ENCODE measurements at places on chromosomes 12 and 14.

DNA sequence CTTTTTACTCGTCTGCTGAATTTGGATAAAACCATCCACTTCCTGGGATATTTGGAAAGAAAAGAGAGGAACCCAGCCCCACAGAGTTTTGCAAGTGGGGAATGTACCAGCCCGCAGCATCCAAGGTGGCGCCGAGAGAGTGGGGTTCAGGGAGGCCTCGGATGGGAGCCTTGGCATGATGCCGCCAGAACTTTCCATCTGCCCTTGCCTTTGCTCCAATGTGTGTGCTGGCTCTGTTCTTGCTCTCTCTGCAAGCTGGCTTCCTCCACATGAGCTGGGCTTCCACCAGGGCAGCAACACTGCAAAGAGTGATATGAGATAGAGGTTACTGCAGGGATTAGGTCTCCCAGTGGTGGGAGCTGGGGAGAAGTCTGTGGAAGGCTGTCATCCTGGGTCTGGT lies 6.6 kb upstream of the SERPINA12 start:
- no peak for DNase-seq

GRCh38 chr14:66242001-66242400 lies 244.2 kb upstream of the CCDC196 start:
- DNase-seq: no peak

DNA sequence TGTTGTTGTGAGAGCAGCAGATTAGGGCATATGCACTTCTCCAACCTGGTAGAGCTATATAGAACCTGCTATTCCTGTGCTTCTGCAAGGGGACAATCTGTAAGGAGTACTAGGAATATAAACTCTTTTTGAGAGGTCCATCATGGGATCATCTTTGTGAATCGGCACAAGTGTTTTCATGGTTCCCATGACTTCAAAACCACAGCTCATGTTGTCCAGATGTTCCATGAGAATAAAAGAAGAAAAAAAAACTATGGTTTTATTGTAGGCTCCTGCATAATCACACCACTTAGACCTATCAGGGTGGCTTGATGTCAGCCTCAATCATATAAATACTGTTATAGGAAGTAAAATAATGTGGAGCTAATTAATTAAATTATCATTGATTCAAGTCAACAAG lies 311.4 kb upstream of the ATP2B1 start:
- DNase-seq: no peak

- DNase-seq: no peak
These were observed 205.3 kb downstream of the AEBP2 start for GRCh38 chr12:19644571-19644970.

- no peak for DNase-seq
These were observed 21.1 kb upstream of the PPP2R5E start for GRCh38 chr14:63564318-63564717.

GRCh38 chr14:106291626-106292025 lies 765.2 kb downstream of the TMEM121 start:
- DNase-seq: no peak

GRCh38 chr12:57620245-57620935 lies 9.2 kb downstream of the ARHGEF25 start:
- no peak for DNase-seq

GRCh38 chr14:103401223-103402214 lies 16.3 kb downstream of the MARK3 start:
- DNase-seq: peak; percentile 49

- DNase-seq: no peak
These were observed 62.7 kb downstream of the RBM19 start for GRCh38 chr12:113903381-113903863.

DNA sequence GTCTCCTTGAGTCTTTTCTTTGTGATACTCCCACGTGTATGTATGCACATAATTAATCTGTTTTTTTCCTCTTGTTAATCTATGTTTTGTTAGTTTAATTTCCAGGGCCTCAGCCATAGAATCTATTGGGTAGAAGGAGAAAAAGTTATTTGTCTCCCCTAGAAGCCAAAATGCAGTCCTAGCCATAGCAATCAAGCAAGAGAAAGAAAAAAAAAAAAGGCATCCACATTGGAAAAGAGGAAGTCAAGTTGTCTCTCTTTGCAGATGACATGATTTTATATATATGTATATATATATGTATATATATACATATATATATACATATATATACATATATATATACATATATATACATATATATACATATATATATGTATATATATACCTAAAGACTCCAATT lies 25.4 kb upstream of the ETV6 start:
- no peak for DNase-seq

DNA sequence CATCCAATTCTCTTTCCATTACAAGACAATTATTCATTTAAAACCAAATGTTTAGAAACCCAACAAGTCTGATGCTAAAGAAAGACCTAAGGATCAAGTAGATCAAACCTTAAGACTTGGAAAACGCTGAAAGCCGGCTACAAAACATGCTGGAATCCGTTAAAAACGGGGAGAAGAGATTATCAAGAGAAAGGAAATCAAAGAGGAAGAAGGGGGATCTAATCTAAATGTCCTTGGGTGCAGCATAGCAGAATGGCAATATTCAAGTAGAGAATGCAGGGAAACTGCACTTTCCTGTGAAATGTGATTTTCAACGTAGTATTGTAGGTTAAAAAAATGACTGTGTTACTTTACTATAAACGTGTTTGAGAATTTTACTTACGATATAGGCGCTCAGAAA lies 1.3 kb downstream of the PPP1R13B start:
- no peak for DNase-seq

- no peak for DNase-seq
These were observed 39.2 kb downstream of the IGF1 start for GRCh38 chr12:102441077-102441596.

DNA sequence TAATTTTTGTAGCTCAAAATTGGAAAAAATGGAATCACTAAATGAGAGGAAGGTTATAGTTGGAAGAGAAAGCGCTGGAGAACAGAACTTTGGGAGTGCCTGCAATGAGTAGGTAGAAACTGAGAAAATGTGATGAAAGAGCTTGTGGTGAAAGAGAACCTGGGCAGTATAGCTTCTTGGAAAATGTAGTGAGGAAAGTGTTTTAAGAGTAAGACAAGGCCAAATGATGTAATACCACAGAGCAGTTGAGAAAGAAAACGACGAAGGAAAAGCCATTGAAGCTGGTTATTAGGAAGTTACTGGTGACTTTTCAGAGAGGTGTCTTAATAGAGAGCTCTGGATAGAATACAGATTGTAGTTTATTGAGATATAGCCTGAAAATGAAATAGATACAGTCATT lies 255.3 kb downstream of the AEBP2 start:
- peak; percentile 38 for DNase-seq

DNA sequence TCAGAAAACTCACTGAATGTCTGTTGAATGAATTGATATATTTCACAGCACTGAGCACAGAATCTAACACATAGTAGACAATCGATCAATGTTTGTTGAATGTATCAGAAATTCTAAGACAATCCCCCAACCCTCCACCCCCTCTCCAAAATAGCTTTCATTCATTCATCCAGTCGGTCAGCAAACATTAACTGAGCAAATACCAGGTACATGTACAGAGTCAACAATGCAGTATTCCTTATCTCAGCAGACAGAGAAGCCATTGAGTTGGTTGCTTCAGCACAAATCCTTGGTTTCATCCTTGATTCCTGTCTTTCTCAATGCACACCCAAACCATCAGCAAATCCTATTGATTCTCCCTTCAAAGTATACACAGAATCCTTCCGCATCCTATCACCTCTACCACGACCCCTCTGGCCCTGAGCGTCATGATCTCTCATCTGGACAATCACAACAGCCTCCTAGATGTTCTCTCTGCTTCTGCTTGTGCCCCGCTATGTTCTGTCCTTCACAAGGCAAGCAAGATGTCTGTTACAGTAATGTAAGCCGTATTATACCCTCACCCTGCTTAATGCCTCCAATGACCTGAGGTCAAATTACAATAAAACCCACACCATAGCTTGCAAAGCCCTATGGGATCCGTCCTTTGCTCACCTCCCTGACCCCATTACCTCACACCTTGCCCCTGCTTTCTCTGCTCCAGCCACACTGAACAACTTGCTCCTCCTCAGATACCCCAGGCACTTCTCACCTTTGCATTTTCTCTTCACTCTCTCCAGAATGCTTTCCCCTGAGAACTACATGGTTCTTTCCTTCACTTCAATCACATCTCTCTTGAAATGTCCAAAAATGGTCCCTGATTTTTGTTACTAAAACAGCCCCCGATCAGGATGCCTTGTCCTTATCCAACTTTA lies 738.1 kb upstream of the TBX3 start:
- no peak for DNase-seq

DNA sequence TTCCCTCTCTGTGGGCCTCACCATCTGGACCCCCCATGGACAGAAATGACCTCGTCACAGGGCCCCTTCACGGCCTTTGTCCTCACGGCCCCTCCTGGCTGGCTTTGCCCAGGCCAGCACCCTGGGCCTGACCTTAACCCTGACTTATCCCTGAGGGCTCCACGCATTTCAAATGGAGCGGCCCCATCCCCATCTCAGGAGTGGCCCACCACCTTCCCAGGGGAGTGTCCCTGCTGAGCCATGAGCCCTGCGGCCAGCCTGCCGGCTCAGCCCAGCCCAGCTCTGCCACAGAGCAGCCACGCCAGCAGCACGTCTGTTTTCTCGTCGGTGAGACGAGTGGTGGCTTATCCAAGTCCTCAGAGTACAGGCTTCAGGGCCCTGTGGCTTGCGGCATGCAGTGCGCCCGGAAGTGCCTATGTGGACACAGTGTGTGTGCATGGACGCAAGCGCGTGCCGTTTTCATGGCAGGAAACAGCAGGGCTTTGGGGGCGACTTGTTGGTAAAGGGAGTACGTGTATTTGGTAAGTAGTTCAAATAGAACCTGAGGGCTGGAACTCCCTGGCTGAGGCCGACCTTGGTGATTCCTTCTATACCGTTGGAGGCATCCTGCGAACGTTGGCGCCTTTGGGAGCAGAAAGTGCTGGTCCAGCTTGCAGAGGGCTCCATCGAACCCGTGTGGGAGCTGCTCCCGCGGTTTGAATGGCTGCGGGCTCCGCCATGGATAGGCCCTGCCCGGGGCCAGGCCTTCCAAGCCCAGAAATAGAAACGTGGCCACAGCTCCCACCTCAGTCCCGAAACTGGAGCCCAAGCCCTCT lies 52.1 kb downstream of the LRCOL1 start:
- peak; percentile 73 for DNase-seq

DNA sequence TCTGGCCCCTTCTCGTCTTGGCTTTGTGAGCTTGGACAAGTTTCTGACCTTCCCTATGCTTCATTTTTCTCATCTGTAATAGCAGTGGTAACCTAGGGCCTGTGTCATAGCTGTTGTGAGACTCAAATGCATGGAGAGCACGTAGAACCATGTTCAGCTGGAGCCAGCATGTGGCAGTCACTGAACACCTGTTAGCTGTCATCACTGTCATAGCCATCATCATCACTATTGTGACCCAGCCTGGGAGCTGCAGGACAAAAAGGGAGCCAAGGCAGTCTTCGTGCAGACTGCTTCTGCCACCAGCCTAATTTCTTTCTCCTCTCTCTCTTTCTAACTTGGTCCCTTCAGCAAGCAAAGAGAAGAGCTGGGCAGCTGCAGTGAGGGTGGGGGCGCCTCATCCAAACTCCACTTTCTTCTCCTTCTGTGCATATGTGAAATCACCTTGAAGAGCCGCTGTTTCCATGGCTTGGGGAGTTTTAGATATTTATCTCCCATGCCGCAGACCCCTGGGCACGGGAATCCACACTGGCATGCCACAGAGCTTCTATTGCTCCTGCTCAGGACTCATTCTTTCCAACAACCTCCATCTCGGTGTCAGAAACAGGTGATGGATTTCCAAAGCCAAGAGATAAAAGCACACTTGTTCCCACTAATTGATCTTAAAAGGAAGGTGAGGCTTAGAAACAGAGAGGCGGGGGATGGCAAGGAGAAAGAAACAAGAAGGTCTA lies 87.0 kb downstream of the SRRM4 start:
- DNase-seq: no peak

DNA sequence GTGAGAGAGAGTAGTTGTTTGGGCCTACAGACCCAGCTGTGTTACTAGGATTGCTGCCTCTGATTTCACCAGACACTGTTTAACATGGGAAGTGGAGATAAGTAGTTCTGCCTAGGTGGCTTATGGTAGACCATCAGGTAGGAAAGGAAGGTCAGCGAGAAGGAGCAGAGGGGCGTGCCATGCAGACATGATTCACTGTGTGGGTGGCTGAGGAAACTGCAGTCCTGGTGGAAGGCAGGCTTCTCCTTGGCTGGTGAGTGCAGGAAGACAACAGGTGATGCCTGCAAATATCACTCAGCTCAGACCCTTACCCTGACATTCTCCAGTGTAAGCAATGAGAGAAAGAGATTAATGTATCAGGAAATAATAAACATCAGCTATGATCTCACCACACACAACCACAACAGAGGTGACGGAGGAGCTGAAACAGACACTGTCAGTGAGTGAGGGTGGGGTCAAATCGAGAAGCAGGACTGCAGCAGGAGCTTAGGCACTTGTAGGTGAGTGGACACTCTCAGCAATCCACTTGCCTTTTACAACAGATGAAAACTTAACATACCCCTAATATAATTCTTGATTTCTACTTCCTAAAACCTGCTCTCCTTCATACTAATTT lies 2.1 kb upstream of the PRR4 start:
- no peak for DNase-seq

- DNase-seq: no peak
These were observed 14.4 kb downstream of the ZDHHC17 start for GRCh38 chr12:76778364-76778763.

GRCh38 chr12:118055144-118055557 lies 5.8 kb downstream of the WSB2 start:
- peak; percentile 86 for DNase-seq

GRCh38 chr12:6444031-6444430 lies 724 bp upstream of the CD27 start:
- no peak for DNase-seq

DNA sequence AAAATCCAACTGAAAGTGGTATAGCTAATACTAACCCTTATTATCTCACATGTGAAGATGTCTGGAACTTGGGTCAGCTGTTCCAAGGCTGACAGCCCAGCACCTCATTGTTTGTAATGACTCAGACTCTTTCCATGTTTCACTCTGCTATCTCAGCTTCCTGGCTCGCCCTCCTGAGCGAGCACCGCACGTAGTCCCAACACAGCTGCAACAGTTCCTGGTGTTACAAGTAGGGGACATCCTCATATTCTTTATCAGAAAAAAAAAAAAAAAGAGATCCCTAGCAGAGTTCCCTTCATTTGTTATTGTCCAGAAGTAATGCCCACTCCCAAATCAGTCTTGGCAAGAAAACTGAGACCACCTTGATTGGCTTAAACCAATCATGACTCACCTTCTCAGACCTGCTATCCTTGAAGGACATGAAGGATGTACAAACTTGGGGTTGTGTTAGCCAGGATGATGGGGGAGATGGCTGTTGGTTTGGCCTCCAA lies 92.5 kb downstream of the ADCK1 start:
- no peak for DNase-seq

Data from Kasumi-1 (cell line).